ENCODE measurements at places on chromosomes 12 and 14.

DNA sequence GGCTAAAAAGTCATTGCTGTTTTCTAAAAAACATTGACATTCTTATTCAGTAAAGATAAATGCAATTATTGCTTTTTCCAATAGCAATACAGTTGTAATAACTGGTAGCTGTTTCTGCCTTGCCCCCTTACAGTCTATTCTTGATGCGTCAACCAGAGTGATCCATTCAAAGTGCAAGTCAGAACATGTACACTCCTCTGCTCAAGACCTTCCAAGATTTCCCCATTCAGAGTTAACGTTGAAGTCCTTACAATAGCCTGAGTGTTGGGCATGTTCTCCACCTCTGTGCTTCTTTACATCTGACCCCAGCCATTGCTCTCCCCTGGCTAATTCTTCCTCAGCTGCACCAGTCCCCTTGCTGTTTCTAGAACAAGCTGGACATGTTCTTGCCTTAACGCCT lies 24.3 kb downstream of the VRK1 start:
- no peak for DNase-seq

DNA sequence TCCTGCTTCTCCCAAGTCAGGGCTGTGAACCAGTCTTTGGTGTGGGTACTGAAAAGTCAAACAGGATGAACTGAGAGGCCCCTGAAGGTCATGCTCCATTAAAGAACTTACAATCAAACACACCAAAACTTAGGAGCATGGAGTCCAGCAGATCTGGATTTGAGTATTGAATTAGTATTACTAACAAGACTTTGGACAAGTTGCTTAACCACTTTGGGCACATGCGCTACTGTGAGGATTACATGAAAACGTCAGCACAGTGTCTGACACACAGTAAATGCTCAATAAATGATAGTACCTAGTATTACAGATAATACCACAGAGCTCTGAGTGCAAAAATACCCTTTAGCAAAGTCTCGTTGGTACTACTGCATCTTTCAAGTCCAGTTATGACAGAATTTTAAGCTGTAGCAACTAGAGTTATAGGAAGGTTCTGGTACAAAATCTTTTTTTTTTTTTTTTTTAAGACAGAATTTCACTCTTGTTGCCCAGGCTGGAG lies 23.2 kb downstream of the TIMELESS start:
- no peak for DNase-seq

- no peak for DNase-seq
Measured at GRCh38 chr12:19110221-19110940, 19.2 kb upstream of the PLEKHA5 start.

- DNase-seq, result no peak
Measured at GRCh38 chr12:96121271-96121711, 72.9 kb upstream of the ELK3 start.

- DNase-seq, result no peak
Measured at GRCh38 chr12:85955127-85955526, 81.0 kb downstream of the NTS start.

DNA sequence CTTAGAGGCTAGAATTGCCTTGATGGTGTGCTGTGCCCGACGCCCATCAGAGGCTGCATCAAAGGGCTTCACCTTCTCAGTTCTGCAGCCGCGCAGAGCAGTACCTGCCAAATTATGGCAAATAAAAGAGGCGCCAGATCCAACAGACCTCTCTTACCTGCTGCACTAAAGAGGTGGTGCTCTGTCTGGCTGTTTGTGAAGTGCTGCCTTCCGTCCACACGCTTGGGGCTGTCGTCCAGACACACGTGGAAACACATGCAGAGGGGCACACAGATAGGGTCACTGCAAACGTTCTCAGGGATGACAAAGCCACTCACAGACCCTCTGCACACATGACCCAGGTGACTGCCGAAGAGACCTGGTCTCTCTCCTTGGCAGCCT lies 617.5 kb downstream of the VRK1 start:
- DNase-seq, result no peak

DNA sequence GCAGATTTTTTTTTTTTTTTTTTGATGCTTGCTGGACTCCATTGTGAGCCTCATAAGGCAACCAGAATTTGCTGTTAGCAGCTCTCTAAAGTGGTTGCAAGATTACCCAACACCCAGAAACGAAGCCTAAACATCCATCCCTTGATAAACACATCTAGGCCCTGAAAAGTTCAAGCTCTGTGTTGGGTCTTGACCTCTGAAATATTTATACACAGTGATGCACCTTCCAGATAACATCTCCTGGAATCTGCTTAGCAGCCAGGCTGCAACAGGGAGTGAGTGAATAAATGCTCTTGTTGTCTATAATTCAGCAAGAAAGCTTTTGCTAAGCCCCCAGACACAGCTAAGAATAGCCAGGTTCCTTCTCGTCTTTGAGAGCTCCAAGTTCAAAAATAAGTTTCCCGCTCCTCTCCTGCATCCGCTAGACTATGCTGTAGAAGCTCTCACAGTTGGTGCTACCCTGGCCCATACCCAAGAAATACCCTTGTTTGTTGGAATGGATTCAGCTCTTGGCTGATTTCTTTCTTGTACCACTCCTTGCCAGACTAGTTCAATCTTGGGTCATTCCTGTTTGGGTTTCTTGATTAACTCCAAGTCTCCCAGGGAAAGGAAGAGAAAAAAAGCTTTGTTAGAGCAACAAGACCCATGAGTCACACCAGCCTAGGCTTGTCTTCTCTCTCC lies 610.6 kb upstream of the TBX3 start:
- DNase-seq, result no peak

GRCh38 chr14:91035855-91036254 lies 24.6 kb downstream of the RPS6KA5 start:
- DNase-seq, result no peak

- DNase-seq, result no peak
Measured at GRCh38 chr14:97697772-97698171, 900.6 kb downstream of the VRK1 start.

DNA sequence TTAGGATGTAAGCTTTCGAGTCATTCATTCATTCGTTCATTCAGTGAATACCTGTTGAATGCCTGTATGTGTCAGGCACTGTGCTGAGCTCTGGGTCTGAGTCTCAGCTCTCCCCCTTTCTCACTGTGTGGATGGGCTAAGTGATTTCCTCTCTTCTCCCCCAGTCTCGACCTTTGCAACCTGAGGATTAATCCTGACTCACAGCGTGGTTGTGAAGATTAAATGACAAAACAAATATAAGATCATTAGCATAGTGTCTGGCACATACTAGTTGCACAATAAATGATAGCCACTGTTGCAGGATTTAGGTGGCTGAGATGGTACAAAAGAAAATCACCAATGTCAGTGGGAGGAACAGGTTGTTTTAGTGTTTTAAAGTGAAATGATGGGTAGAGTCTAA lies 136.7 kb downstream of the GPR135 start:
- no peak for DNase-seq

DNA sequence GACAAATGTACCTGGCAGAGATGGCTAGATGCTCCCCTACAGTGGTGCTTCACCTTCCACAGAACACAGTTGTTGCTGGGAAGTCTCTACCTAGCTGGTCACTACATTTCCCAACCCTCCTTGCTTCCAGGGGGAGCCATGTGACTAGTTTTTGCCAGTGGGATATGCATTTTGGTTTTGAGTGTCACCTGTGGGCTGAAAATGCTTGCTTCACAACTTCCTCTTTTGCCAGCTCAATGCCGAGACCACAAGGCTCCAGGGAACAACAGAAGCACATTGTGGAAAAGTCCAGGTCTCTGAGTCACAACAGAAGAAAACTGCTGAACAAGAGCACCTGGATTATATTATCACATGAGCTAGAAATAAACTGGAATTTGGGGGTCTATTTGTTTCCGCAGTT lies 48.5 kb upstream of the ARHGAP5 start:
- DNase-seq, result no peak

DNA sequence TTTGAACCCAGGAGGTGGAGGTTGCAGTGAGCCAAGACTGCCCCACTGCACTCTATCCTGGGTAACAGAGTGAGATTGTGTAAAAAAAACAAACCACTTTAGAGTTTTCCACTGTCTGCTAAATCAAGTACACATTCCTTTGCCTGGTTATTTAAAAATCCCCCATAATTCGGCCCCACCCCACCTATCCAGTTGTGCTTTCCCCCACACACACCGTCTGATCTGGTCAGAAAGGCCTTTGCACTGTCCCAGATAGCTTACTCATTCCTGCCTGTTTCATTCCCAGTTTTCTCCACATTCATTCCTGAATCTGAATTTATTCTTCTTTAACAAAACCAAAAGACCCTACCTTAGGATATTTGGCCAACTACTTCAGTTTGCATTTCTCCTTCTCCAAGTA lies 29.5 kb downstream of the NINJ2 start:
- DNase-seq, result no peak

DNA sequence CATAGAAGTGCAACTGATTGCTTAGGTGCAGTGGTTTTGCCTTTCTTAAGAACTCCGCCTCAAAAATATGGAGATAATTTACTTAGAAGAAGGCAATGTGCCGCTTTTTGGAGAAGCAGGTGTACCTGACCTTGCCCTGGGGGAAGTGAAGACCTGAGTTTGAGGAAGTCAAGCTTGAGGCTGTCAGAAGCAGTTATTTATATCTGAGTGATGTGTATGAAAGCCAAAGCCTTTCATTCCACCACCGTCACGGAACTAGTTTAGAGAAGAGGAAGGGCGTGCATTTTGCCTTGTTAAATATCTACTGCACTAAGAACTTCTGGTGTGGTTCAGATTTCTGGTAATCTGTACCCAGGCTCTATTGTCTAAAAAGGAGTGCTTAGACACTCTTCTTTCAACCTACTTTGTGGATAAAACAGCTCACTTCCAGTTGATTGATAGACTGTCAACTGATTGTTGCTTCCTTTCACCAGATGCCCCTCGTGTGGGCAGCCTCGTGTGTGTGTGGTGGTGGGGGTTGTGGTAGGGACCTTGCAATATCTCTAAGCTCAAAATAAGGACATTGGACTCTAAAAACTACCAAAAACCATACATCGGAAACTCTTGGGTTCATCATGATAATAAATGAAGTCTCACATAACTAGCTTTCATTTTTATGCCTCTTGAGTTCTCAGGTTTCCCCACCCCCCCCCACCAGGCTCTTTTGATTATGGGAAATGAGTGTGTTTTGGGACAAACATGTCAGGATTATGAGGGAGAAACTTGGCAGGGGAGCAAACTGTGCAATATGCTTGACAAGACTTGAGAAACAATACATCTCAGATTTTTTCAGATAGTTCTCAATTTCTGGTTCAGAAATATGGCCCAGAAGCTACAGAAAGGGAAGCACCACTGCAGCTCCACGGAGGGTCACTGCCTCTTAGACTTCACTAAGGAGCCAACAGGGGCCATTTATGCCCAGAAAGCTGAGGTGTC lies 78.6 kb downstream of the ARF6 start:
- DNase-seq, result no peak

GRCh38 chr12:28127455-28127854 lies 62.8 kb upstream of the CCDC91 start:
- DNase-seq, result no peak

DNA sequence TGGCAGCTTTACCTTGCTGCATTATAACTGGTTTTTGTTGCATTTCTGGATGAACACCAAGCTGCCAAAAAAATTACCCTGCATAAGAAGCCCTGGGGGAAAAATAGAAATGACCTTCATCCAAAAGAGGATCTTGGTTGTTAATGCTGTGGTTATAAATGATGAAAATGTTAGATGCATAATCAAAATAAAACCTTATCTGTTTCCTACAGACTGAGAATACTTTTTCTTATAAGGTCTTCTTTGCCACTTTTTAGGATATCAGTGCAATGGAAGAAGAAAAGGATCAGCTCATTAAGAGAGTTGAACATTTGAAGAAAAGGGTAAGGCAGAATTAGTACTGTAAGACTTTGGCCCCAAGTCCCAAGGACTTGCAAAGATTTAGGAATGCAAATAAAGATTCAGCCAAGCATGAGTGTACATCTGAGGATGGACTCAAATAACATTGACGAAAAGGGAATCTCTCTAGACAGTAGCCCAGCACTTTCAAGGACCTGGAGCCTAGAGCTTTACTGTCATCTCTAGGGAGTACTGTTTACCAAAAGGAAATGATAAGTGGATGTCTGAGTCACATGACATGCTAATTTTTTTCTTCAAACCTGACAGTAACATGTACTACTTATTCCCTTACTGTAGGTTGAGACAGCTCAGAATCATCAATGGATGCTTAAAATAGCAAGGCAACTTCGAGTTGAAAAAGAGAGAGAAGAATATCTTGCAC lies 10.7 kb downstream of the IFT81 start:
- no peak for DNase-seq

- no peak for DNase-seq
Measured at GRCh38 chr12:26283046-26283445, 87.7 kb downstream of the SSPN start.

GRCh38 chr12:116166306-116166705 lies 111.2 kb downstream of the MED13L start:
- no peak for DNase-seq

- DNase-seq, result no peak
Measured at GRCh38 chr12:49808686-49809380, 19.4 kb downstream of the NCKAP5L start.

- DNase-seq, result no peak
Measured at GRCh38 chr12:2692080-2692479, 102.7 kb upstream of the FKBP4 start.

GRCh38 chr12:62654326-62655241 lies 188.0 kb downstream of the MON2 start:
- no peak for DNase-seq

GRCh38 chr14:65476942-65477318 lies 64.4 kb downstream of the FUT8 start:
- no peak for DNase-seq

GRCh38 chr14:102952276-102952675 lies 29.8 kb downstream of the AMN start:
- no peak for DNase-seq

DNA sequence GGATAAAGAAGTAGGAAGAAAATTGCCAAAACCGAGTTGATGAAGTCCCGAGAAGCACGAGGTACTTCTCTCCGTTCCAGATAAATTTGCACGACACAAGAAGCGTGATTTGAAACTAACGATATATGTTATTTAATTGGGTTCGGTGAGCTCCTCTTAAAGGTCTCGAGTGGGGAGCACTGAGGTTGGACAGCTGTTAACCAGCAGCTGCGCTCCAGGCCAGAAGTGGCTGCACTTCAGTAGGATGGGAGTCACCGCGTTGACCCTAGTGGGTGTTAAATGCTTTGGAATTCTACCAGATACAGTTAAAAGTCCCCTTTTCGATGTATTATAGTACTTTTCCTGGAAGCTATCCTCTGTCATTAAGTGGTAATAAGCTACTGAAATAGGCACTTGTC lies 953 bp upstream of the DCAF5 start:
- DNase-seq, result no peak

GRCh38 chr12:72338437-72338836 lies 66.3 kb downstream of the TRHDE start:
- no peak for DNase-seq

- no peak for DNase-seq
Measured at GRCh38 chr14:46399049-46399448, 252.5 kb downstream of the RPL10L start.

GRCh38 chr12:11070999-11071398 lies 8.9 kb upstream of the TAS2R46 start:
- DNase-seq, result no peak

- DNase-seq, result no peak
Measured at GRCh38 chr12:57754411-57755193, at the start of gene MARCHF9. MARCHF9 (plus strand) TSS chr12:57755103; CDS start chr12:57755529, 426 bp downstream.

- no peak for DNase-seq
Measured at GRCh38 chr12:3973973-3974644, 100.9 kb upstream of the PARP11 start.

- no peak for DNase-seq
Measured at GRCh38 chr12:110637869-110638441, 24.0 kb downstream of the TCTN1 start.
